NCI-H2171 (cell line): ENCODE measurements at places on chromosomes 5 and 9.
A peak's percentile ranks its signal among the peaks of the same experiment; 100 is the strongest.

DNA sequence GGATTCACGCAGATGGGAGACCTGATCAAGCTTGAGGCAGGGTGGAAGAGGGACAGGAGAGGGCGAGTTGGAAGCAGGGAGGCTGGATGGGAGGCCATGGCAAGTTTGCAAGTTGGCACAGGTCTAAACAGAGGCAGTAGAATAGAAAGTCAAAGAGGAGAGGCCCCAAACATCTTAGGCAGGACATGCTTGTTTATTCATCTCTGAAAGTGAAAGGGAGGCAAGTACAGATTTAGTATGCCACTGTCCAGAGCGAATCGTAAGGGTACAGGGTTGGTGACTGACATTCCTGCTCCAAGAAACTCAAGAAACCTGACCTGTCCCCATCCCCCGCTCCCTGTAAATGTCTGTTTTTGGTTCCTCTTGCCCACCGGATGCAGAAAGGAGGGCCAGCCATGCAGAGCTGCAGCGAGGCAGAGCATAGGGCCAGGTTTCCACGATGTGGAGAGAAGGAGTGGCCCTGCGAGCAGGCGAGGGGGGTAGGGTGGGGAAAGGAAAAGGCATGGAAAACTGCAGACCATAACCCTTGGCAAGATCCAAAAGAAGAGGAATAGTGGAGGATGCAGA is 96.2 kb upstream of the BOD1 start:
- DNase-seq: no peak

DNA sequence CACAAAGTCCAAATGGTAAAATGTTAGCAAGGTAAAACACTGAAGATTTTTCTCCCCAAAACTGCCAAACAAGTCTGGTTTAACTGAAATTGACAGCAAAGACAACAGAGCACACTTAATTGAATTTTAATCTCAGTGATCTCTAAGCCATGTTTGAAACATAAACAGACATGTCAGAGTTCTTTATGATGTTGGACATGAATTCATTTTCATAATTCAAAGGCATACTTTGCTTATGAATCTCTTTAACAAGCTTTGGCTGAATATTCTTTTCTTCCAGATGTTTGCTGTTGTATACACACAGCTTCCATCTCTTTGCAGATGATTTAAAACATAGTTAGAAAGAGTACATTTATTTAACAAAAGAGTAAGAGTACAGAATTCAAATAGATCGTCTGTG is 509.1 kb downstream of the RAB3C start:
- no peak for DNase-seq

DNA sequence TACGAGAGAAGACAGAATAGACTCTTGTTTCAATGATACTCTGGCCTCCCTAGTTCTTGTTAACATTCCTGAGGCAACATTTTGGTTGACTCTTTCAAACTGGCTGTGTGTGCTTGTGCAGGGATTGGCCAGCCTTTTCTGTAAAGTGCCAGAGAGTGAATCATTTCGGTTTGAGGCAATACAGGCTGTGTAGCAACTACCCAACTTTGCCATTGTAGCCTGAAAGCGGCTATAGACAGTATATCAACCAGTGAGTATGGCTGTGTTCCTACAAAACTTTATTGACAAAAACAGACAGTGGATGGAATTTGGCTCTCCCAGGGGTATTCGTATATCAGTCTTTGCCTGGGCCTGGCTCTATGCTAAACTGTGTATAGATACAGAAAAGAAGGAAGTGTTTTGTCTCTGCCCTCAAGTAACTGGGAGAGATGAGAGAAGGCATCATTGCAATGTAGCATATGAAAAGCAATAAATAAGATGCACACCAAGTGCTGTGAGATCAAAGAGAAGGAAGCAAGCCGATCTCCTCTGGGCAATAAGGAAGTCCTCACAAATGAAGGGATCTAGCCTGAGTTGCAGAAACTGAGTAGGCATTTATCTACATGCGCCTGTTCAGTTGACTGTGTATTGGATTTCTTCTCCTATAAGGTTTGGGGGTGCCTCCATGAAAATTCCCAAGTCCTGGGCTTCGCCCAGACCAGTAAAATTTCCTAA is 568.0 kb upstream of the KLF4 start:
- DNase-seq: no peak

DNA sequence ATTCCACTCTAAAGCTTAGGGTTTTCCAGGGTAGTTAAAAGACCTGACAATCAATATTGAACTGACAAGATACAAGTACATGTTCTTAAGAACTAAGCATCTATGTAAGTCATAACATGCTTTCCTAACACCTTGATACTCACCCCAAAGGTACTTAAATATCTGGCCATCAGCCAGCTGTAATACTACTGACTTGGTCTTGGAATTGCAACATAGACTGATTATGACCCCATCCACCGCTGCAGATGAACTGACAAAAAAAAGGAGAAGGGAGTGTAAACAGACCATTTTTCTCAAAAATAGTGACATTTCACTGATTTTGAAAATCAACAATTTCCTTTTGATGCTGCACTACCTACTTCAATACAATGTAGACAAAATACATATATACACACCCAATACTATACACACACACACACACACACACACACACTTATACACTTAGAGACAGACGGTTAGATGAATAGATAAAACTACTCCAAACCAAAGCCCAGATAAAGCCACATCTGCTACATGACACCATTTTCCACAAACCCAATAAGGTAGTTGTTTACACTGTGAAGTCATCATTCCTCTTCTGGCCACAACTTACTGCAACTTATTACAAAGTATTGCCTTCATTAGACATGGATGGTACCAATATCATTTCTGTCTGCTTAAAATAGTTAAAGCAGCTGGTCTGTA is 30.4 kb downstream of the ELP1 start:
- no peak for DNase-seq

- DNase-seq: no peak
These were observed 87.6 kb downstream of the BASP1 start for GRCh38 chr5:17305017-17305416.

GRCh38 chr5:40780199-40780598 is 18.0 kb downstream of the PRKAA1 start:
- DNase-seq: no peak

GRCh38 chr5:6349387-6349786 is 29.0 kb downstream of the MED10 start:
- DNase-seq: no peak

GRCh38 chr9:23477908-23478307 is 348.1 kb downstream of the ELAVL2 start:
- no peak for DNase-seq

GRCh38 chr9:127942216-127943010 is 4.8 kb upstream of the DPM2 start:
- peak; percentile 32 for DNase-seq

- DNase-seq: no peak
These were observed 2.6 kb upstream of the EGFL7 start for GRCh38 chr9:136659861-136660784.

DNA sequence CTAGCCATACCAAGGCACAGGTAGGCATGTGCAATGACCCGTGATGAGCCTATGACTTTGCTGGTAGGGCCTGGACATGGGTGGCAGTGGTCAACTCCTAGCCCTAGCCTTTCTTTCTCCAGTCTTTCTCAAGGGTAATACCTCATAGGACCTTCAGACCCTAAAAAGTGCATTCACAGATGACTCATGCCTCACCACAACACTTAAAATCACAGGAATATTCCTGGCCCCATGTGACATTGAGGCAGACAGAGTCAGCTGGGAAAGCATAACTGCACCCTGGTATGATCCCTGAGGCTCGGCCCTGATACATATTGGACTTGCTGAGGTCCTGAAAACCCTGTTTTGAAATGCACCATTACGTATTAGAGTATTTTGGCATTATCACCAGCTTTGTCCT is 449.5 kb downstream of the HINT1 start:
- no peak for DNase-seq

DNA sequence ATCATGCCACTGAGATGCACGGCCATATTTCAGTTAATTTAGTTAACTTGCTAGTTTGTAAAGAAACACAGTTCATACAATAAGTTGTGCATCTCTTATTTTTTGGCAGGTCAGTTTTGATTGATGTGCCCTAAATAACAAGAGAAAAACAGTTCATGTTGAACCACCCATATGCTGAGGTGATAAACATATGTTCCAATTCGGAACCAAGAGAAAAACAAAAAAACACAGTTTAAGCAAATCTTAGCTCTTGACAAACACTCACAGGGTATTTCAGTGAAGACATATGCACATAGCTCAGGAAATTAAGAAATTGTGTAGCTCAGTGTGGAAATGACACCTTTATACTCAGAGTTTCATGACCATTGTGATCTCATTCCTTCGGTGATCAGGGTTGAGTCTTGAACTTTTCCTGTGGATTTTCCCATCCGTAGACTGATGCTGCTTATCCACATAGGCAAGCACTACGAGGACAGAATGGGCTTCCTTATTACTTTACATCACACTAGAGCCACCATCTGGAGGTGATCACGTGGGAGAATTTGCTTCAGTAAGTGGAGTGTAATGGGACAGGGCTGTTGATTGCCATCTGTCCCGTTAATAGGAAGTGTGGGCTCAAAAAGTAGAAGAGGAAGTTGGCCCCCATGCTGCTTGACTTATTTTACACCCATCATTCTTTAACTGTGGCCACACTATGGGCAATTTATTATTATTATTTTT is 773.0 kb downstream of the MTRR start:
- DNase-seq: peak; percentile 98

GRCh38 chr9:95572381-95573151 is 55.8 kb upstream of the PTCH1 start:
- DNase-seq: no peak

DNA sequence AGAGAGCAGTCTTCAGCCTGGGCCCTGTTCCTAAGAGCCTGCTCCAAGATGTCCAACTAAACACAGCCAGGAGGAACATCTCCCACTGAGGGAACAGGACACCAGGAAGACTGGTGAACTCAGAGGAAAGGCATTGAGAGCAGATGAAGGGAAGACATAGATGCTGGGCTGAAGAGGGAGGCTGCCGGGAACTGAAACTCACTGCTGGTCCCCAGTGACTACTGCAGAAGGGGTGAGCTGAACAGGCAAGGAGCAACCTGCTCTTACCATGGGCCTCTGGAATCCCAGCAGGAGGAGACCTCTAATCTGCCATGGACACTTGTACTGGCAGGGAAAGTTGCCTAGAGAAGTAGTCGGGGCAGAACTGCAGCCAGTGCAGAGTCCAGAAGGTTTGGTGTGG is 95.7 kb downstream of the TRPM3 start:
- no peak for DNase-seq
